ENCODE measurements at places on chromosomes 16 and 17.

GRCh38 chr16:47722046-47722445 is 260.9 kb downstream of the PHKB start:
- DNase-seq = no peak

GRCh38 chr17:17780922-17781590 is 55.7 kb downstream of the SREBF1 start:
- DNase-seq = no peak

- DNase-seq = no peak
Measured at GRCh38 chr16:71645450-71645849, 19.5 kb downstream of the MARVELD3 start.

- DNase-seq = no peak
Measured at GRCh38 chr17:18850679-18851078, 7.3 kb upstream of the PRPSAP2 start.

DNA sequence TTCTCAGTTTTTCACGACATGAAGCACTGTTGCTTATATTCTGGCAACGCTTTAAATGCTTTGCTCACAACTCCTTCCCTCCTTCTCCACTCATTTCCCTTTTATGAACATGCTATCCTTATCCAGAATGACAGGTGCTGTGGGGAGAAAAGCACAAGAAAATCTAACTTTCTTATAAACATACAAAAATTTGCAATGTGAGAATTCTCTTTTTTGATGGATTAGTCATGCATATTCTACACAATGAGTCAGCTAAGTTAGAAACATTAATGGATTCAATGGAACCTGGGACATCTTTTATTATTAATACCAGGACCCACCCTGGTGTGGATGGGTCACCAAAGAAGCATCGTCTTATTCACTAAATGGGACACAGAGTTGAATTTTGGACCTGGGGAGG is 234.6 kb upstream of the CDH5 start:
- no peak for DNase-seq

- no peak for DNase-seq
Measured at GRCh38 chr16:25626172-25626571, 65.6 kb upstream of the HS3ST4 start.

GRCh38 chr17:50259477-50260324 is 14.6 kb upstream of the TMEM92 start:
- DNase-seq = no peak

- DNase-seq = no peak
Measured at GRCh38 chr16:61214780-61215179, 821.5 kb downstream of the CDH8 start.

DNA sequence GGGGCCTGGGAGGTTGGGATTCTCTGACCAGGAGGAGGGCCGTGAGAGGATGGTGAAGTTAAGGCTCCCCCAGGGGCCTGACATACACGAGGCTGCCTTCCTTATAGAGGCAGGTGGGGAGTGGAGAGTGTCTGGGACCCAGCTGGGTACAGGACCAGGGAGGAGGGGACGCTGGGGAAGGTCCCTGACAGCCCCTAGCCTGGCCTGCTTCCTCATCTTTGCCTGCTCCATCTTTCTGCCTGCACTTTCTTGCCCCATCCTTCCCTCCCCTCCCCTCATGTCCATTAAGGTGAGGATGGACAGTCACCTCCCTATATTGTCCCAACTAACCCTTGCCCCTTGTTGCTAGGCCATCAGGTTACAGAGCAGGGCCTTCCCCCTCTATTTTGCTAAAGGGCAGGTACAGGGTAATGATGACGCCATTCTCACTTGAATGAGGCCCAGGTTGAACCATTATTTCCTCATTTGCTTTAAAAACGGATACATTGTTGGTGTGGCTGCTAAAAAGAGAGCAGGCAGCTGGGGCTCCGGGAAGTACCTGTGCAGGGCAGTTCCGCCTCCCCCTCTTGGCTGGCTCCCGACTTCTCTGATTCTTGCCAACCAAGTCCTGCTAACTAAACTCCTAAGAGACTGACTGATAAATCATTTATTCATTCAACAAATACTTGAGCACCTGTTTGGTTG is 1.3 kb downstream of the C17orf99 start:
- DNase-seq = no peak

GRCh38 chr16:84538222-84538840 is 33.9 kb upstream of the MEAK7 start:
- DNase-seq = no peak

- DNase-seq = no peak
Measured at GRCh38 chr16:88927661-88928060, 49.3 kb downstream of the CBFA2T3 start.

- no peak for DNase-seq
Measured at GRCh38 chr17:3903051-3903825, 10.4 kb upstream of the CAMKK1 start.

GRCh38 chr16:15493466-15494180 is 59.2 kb downstream of the BMERB1 start:
- peak; percentile 86 for DNase-seq

GRCh38 chr17:57724026-57724728 is 20.9 kb downstream of the CCDC182 start:
- DNase-seq = no peak

DNA sequence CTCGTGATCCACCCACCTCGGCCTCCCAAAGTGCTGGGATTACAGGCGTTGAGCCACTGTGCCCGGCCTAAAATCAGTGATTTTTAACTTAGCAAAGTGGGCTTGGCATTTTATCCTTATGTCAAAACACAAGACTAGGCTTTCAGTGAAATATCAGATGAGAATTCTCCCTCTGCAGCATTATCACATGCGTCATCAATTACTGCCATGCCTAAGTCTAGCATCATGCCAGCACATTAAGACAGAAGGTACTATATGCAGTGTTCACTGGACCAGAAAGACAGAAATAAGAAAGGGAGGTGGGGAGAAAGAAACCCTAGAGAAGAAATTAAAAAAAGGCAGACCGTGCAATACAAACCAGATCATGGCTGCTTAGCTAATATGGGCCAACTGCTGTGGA is 29.8 kb downstream of the GPATCH8 start:
- DNase-seq = no peak

DNA sequence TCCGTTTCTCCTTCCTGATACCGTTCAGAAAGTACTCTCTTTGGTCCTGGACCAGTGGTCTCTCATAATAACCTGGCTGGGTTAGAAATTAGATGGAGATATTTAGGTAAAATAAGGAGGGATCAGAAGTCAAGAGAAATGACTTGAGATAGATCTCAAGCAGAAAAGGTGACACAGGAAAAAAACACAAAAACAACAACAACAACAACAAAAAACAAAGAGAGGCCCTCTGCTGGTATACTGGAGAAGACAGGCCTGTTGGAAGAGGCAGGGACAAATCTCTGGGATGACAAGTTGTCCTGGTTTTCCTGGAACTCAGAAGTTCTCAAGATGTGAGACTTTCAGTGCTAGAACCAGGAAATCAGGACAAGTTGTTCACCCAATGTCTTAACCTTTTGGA is 430.5 kb downstream of the SHISA9 start:
- no peak for DNase-seq

GRCh38 chr17:30361766-30362279 is 16.9 kb upstream of the CPD start:
- no peak for DNase-seq

DNA sequence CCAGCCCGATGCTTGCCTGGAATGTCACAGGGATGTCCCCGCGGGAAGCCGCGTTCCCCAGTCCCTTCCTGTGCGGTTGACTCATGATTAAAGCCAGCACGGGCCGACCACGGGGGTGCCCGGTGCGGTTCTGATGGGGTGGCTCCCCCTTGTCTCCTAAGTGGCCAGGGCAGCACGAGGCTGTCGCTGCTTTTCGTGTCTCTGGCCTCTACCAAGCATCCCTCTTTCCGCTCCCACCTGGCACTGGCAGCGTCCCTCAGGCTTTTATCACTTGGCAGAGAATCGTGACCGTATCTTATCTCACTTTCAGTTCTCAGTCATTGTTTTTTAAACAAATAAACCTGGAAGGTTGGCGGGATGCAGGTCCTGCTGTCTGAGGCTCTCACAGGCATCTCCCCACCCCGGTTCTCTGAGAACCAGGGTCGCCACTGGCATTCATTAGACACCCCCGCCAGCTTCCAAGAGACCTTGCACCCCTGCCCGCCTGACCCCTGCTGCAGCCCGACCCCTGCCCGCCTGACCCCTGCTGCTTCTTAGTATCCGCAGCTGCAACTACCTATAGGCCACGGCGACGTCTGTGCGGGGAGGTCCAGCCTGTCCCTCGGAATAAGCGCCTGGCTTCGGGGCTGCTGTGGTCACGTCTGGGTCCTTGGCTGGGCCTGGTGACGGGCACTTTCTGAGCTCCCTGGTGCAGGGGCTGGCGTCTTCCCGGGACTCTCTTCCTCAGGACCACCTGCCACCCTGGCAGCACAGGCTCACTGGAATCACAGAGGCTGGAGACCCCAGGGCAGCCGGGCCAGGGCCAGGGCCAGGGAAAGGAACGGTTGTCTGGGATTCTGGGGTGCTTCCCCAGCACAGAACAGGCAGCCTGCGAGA is 7.5 kb downstream of the C1QTNF8 start:
- DNase-seq = no peak

Measured in stromal cell of bone marrow (primary cell).